ENCODE measurements at places on chromosomes 6 and 20.
A peak's percentile ranks its signal among the peaks of the same experiment; 100 is the strongest.

DNA sequence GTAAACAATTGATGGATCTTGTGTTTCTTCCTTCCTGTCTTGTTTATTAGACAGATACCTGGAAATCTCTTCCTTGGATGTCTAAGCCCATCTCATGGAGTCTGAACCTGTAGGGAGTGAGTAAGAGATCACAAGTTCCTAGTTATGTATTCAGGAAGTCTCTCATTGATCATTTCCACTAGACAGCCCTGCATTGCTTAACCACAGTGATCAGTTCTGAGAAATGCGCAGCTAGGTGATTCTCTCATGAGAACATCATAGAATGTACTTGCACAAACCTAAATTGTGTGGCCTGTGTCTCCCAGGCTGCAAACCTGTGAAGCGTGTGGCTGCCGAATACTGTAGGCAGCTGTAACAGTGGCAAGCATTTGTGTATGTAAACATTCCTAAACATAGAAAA is 39.1 kb downstream of the FAM120B start:
- no peak for DNase-seq

DNA sequence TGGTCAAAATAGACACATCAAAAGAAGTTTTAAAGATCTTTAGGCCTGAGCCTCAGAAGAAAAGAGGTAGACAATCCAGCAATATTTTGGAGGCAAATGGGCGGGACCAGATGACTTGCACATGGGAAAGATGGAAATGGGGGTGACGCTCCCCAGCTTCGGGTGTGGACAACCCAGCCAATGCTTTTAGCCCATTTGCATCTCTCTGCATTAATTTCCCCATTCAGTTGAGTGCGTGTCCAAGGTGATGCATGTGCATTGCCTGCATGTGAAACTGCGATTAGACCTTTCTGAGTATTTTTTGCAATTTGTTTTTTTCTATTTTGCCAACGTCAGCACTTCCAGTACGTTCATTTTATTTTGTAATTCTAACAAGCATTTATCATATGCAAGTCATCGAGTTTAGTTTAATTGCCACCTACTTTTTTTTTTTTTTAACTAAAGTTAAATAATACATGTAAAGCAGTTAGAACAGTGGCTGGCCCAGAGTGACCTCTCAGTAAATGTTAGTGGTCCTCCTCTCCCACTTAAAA is 24.2 kb downstream of the PDRG1 start:
- DNase-seq, result no peak

- DNase-seq, result peak; percentile 82
Observed at GRCh38 chr6:169263836-169264608, 10.4 kb upstream of the THBS2 start.

DNA sequence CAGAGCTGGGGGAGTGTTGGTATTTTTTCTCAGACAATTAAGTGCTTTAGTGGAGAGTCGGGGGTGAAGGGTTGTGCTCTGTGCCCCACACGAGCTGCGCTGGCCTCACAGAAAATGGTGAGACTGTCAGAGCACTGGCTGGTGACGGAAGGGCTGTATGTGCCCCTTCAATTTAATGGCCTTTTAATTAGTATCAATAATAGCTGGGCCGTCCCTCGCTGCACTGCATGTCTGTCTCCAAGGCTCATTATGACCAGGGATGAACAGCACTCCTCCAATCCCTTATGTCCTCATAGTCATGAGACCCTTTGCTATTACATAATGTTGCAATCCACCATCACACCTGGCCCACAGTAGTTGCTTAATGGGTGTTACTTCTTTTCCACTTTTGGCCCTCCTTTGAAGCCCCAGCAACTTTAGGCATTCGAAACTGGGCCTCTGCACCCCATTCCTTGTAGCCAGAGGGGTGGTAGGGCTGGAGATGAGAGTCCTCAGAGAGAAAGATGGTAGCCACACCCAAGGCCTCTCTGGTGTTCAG is 9.5 kb upstream of the RALY start:
- DNase-seq, result no peak

GRCh38 chr20:3686867-3687321 is 5.1 kb upstream of the ADAM33 start:
- DNase-seq, result peak; percentile 95

- DNase-seq, result peak; percentile 92
Observed at GRCh38 chr20:829551-829950, 4.0 kb upstream of the FAM110A start.

GRCh38 chr20:6265204-6265904 is 142.5 kb upstream of the FERMT1 start:
- DNase-seq, result peak; percentile 49

DNA sequence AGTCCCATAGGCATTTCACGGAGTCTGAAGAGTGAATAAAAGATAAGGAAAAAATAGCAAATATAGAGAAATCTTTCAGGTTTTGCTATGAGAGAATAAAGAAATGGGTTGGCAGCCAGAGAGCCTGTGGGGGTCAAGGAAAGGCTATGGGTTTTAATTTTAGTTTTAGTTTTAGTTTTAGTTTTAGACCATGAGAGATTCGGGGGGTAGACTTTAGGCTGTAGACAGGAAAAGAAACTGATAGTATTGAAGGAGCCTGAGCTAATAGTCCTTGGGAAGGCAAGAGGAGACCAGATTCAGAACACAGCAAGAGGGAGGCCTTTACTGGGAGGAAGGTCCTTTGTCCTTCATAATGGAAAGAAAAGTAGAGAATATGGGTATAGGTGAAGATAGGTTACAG is 19.3 kb downstream of the DOP1A start:
- no peak for DNase-seq

DNA sequence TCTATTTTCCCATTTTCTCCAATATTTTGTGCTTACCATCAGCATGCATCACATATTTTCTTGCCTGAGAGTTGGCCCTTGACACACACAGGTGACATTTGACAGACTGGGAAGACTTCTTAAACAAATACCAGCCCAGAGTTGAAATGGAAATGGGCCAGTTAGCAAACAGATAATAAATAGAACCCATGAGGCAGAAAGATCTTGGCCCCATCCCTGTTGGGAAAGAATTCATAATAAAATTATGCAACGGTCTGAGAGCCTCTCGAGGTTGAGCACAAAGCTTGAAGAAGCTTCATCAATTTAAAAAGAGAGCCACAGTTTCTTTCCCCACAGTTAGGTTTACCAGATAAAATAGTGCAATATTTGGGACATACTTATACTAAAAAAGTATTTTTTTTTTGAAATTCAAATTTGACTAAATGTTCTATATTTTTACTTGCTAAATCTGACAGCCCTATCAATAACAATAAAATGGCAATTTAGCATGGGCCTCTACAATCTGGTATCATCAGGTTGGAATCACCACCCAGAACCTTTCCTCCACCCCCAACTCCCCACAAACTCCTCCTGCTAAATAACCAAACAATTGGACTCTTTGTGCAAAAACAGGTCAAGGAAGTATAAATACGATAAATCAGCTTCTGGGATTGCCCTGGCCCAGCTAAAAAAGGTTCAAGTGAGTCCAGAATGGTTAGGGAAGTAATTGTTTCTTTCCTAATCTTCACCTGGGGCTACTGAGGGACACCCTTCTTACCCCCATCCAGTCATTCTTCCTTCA is 129.8 kb downstream of the CD164 start:
- no peak for DNase-seq

- no peak for DNase-seq
Observed at GRCh38 chr20:22861990-22862389, 173.1 kb upstream of the SSTR4 start.

- DNase-seq, result no peak
Observed at GRCh38 chr20:48772183-48772976, 55.4 kb downstream of the PREX1 start.
